ENCODE measurements at places on chromosomes 6 and 20.

DNA sequence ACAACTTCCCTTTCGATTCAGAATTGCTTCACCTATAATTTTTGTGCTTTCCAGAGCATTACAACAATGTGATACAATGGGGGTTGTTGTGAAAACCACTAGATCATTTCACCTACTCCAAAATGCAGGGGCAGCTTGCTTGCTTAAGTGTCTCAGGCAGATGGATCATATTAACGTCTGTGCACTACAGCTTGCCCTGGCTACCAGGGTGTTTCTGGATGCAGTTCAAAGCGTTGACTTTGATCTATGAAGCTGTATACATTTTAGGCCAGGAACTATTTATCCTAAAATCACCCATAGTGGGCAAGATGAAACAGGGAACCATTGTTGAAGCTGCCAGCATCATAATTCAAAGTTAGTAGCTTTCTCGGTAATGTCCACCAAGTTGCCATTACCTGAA is 339.5 kb upstream of the HSF2 start:
- DNase-seq: no peak

DNA sequence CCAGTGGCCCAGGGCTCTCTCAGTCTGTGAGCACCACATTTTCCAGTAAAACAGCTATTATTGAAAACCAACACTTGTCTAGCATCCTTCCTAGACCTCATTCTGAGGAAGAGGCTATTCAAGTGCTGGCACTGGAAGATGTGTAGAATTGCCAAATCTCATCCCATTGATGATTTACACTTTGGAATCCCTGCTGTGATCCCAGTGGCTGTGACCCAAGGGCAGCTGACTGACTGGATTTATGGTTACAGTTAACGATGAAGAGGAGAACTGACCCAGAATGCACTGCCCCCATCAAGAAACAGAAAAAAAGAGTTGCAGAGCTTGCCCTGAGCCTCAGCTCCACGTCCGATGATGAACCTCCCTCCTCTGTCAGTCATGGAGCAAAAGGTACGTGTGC is 2.4 kb downstream of the CMTR1 start:
- no peak for DNase-seq

DNA sequence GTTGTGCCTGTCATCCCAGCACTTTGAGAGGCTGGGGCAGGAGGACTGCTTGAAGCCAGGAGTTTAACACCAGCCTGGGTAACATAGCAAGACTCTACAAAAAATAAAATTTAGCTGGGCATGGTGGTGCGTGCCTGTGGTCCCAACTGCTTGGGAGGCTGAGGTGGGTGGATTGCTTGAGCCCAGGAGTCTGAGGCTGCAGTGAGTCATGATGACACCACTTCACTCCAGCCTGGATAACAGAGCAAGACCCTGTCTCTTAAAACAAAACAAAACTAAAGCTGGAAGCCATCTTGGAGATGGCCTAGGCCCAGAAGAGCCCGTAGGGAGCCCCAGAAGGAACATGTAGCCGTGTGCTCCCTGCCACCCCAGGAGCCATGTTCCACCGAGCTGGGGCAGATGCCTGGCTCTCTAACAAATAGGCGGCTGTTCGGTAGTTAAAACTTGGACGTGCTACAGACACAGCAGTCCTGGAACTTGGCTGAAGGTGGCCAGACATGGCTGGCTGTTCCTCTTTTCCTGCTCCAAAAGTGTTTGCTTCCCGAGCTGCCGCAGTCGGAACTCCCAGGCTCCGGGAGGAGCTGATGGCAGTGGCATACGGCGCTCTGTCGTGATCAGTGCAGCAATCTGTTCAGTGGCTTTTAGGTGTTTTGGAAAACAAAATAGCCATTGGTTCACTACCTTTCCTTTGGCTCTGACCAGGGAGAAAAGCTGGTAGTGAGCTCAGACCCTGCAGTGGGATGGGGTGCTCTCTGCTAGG is 37.0 kb downstream of the DYNLT1 start:
- DNase-seq: no peak

DNA sequence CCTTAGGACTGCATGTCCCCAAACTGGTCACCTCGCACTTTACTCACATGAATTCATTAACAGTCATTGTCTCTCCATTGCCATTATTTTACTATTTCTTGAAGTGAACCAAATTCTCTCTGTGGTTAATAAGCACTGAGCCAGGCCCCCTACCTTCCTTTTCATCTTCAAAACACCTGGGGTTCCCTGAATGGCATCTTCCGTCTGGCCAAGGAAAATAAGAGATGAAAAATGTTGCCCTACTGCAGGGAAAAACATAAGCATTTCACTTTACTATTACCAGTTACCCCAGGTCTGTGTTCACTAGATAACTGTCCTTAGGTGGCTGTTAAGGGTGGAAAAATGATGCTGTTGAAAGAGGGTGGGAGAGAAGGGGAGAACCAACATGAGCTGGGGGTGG is 10.0 kb upstream of the NKX2-2 start:
- DNase-seq: no peak

GRCh38 chr20:61376541-61377240 is 124.6 kb downstream of the CDH4 start:
- DNase-seq: no peak

- DNase-seq: no peak
Measured at GRCh38 chr20:1215386-1216170, 10.3 kb upstream of the RAD21L1 start.

GRCh38 chr6:24972311-24972958 is 36.7 kb upstream of the RIPOR2 start:
- DNase-seq: no peak

GRCh38 chr6:137222381-137222780 is 3.2 kb upstream of the IFNGR1 start:
- DNase-seq: no peak

DNA sequence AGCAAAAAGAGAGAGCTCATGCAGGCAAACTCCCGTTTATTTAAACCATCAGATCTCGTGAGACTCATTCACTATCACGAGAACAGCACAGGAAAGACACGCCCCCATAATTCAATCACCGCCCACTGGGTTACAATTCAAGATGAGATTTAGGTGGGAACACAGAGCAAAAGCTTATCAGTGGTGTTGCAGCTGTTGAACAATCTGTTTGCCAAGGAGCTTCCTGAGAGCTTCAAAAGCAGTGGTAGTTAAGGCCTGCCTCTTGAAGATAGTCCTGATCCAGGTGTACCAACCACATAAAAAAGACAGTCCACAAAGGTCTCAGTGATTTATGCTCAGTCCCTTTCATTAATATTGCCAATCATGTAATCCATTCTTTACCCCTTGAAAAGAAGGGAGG is 269.4 kb upstream of the IRAK1BP1 start:
- no peak for DNase-seq

DNA sequence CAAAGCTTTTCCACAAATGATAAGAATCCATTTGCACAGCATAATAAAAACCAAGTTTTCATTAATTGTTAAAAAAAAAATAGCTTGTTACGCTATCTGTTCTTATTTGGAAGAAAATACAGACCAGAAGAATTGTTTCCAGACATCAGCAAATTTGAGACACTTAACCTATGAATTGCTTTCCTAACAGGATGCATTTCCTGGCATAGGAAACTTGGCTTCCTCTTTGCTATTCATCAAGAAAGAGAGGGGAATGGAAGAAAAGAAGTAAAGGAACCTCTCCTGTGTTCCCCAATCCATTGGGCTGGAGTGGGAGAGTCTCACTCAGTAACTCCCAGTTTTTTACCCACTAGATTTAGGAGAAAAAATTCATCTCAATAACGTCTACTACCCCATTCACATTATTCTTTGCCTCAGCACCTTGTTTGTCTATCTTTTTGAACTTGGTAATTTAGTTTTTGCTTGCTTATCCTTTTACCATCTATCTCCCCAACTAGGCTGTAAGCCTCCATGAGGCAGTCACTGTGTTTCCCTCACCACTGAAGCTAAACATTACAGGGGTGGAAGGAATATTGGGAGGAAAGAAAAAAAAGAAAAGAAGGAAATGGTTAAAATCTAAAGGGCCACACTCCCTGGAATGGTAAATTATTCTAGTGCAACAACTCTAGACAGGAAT is 150.3 kb downstream of the COL21A1 start:
- DNase-seq: no peak

DNA sequence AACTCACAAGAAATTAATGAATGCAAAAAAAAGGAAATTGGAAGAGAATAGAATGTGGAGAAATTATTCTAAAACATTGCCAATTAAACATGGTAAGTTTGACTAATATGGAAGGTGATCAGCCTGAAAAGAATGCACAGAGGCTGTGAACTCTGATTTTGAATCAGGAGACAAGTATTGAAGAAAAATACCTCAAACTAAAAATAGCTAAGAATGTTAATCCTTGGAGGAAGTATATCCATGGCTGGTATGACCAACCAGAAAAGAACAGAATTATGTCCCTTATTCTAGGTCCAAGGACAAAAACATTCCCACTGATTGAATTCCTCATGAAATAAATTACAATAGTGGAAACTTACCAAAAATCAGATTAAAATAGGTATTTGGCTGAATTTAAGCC is 7.3 kb upstream of the RIMS1 start:
- no peak for DNase-seq

DNA sequence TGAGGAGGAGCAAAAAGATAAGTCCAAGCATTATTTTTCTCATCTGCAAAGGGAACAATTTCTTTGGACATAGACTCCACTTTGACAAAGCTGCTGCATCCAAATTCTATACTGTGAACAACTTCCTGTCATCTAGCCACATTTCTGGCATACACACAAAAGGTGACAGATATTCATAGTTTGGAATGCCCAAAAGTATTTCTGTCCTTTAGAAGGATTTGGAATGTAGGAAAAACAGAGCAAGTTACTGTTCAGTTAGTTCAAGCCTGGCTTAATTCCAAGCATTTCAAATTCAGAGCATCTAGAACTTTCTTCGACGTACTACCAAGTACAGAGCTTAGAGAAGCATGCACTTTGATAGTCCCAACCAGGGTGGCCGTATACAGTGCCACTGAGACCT is 134.0 kb downstream of the PDE7B start:
- no peak for DNase-seq

- DNase-seq: no peak
Measured at GRCh38 chr6:29845405-29846006, 17.9 kb downstream of the HLA-G start.

GRCh38 chr6:167410462-167410861 is 85.6 kb downstream of the TTLL2 start:
- no peak for DNase-seq

Measured in GM04504 (cell line).